ENCODE measurements at places on chromosomes 1 and 21. TPM values are rescaled to one million over a fixed set of nuclear protein-coding genes. Genes with fewer than 3 reads are reported as not detected.

NLRP3 gene
- total RNA-seq = not detected

IGSF5 gene
- not detected for total RNA-seq

KIF2C gene
- 33.9 TPM for total RNA-seq

CYP4A11 gene
- not detected for total RNA-seq

NUF2 gene
- total RNA-seq = 91.7 TPM

CRABP2 gene
- total RNA-seq = 0.56 TPM

KHDC4 gene
- total RNA-seq = 42.7 TPM

KISS1 gene
- not detected for total RNA-seq

VSIG8 gene
- total RNA-seq = not detected

LCE1E gene
- not detected for total RNA-seq

FCRL6 gene
- not detected for total RNA-seq

KRTAP12-4 gene
- not detected for total RNA-seq

MRAP gene
- total RNA-seq = not detected

F3 gene
- total RNA-seq = not detected

LIPI gene
- not detected for total RNA-seq

RHD gene
- total RNA-seq = not detected

NKAIN1 gene
- total RNA-seq = not detected

TRIM17 gene
- total RNA-seq = not detected

S100A9 gene
- not detected for total RNA-seq

CELA3B gene
- total RNA-seq = not detected

PPM1J gene
- total RNA-seq = not detected

TEX38 gene
- not detected for total RNA-seq

Measured in Karpas-422 (cell line).